ENCODE measurements at places on chromosomes 6 and 20.
A peak's percentile ranks its signal among the peaks of the same experiment; 100 is the strongest.

DNA sequence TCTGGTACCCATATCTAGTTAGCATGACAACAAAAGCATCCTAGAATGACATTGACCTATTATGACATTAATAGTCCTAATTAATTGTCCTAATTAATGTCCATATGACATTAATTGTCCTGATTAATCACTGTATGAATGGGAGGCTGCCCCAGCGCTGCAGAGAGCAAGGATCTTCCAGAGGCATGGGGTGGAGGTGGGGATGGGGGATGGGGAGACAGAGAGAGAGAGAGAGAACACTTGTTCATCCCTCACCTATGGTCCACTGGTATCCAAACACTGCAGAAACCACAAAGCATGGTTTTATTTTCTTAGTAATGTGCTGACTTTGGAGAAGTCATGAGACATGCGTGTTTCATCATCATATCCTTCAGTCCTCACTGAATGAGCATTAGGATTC is 235.1 kb downstream of the FNDC1 start:
- DNase-seq: no peak

DNA sequence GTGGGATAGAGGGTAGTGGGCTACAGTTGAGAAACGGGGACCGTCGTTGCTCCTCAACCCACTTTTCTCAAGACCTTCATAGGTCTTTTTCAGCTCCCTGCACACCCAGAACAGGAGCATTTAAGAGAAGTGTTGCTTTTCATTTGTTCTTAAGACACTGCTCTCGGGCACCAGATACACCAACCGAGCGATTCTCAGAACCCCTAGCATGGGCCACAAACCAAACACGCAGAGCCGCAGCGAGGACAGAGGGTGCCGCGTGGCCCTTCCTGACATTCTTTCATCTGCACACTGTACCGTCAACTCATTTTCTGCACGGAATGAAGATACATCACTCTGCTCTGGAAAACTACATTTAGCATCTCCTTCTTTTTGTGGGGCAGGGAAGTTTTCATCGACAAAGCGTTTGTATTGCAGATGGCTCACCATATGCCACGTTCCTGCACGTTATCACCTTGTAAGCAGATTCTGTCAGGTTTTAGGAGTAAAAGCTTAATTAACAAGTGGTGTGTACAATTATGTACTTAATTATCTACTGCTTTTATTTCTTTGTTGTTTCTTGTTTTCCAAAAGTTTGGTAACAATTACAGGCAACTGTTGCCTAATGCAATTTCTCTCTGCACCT is 70.4 kb upstream of the MLN start:
- DNase-seq: no peak

DNA sequence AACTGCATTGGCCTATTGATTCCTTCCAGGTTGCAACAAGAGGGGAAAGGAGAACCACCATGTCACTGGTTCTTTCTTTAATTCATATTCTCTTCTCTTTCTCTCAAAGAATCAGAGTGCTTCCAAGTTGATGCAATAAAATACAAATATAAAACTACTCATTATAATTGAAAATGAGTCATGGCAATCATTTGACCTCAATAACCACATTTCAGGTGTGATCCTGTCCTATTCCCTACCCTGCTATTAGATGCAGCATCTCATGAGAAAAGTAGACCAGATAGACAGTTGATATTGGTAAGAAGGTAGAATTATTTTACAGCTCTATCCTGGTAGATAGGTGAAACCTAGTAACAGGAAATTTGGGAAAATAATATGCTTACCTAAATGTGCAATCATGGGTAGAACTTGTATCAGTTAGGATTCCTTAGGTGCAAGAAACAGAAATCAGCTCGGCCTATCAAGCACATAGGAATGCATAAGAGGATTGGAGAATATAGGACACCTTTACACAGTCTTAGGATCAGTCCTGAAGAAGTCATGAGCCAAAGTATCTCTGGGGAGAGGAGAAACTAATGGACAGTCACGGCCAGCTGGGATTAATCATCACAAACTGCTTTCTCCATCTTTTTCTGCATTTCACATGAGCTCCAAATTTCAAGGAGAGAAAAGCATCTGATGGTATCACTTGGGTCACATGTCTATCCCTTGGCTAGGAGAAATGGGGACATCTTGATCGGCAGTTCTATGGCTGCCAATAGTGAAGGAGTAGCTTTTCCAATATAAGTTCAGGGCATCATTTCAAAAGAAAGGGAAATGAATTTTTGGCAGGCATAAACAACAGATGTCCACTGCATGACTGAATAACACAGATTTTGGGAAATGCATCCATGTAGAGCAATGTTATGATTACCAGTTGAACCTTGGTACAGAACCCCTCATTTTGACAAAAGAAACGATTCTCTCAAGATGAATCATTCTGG is 19.3 kb upstream of the RNF146 start:
- DNase-seq: peak; percentile 89

DNA sequence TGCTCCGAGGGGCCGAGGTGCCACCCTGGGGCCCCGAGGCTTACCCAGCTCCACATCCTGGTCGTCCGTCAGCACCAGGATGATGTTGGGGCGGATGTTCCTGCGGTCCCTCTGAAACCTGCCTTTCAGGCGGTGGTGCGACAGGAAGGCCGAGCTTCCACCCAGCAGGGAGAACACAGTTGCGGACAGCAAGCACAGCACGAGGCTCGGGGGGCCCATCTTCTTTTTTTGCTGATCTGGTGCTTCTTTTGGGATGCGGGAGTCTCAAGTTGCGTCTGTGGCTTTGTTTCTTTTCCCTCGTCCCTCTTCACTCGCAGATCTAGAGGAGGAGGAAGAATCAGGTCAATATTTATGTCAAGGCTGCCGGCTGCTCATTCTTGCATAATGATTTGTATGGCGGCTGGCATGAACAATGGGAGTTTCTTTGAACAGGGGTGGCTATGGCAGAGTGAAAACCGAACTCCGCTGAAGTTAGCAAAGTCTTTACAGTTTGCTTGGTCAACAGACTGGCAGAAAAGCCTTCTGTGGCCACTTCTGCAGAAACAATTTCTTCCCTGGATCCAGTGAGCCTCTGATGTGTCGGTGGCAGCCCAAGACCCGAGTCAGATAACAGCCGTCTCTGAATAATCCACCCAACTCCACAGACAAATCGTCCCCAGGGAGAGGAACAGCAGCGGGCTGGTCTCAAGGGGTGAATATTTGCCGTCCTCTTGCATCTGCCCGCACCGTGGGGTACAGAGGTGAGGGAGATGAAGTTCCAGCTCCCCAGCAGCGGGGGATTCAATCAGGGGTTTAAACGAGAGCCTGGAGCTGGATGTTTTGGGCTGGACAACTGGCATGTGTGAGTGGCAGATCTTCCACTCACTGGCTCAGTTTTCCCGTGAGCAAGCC is 27.9 kb downstream of the SULF2 start:
- no peak for DNase-seq

DNA sequence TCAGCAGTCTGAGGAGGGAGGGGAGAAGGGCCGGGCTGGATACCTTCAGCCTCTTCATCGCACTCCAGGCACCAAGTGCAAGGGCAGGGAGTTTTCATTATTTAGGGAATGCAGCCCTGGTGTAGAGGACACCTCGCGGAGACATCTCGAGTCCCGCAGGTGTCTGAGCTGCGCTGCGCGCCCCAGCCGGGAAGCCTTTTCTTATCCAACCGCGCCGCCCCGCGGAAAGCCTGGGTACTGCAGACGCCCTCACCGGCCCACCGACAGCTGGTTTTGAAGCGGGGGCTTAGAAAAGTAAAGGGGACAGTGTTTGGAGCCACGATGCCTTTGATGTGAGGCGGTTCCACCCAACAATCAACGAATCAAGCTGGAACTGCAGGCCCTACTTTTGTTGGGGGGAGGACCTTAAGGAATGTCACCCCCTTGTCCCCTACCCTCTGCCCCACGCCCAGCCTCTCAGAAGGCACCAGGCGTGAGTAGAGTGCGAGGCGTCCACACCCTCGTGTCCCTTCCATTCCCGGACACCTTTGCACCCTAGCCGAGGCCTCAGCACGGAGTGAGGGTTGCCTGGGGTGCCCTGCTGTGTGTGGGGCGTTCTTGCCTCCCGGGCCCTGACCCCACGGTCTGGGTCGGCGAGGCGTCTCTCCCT is 8.6 kb downstream of the NKX2-2 start:
- no peak for DNase-seq
